ENCODE measurements at places on chromosomes 7 and 10.
A peak's percentile ranks its signal among the peaks of the same experiment; 100 is the strongest.

DNA sequence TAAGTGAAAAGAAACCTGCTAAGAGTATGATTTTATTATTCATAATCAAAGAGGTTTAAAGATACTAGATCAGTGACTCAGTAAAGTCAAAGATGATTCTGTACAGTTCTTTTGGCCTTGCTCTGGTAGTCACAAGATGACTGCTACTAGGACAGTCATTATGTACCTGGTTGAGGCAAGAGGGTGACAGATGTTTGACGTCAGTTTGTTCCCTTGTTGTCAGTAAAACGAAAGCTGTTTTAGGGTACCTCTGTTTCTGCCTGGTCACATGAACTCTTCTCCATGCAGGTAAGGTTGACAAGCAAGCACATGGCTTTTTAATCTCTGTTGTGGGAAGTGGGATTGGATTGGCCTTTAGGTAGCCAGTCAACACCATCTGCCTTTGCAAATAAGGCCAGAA, 308.0 kb downstream of the EXOC4 start:
- DNase-seq: no peak

DNA sequence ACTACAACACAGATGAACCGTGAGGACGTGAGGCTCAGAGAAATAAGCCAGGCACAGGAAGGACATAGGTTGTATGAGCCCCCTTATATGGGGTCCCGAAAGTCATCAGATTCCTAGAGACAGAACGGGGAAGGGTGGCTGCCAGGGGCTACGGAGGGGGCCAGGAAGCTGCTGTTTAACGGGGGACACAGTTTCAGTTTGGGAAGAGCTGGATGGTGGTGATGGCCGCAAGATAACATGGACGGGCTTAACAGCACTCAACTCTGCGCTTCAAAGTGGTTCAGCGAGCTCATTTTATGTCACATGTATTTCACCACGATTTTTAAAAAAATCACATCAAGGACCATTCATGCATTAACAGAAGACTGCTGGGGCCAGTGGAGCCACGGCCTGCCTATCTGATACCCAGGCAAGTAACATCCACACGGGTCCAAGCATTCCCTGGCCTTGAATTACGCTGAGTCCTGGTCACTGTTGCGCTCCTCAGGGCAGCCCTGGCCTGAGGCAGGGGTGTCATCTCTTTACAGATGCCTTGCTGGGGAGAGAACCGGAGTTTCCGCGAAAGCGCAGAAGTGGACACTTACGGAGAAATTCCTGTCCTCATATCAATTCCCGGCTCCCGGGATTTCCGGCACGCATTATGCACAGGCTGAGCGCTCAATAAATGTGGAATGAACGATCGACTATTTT, 1.5 kb downstream of the CARD11 start:
- DNase-seq: no peak

GRCh38 chr10:97102441-97102840, 83.3 kb downstream of the SLIT1 start:
- no peak for DNase-seq

DNA sequence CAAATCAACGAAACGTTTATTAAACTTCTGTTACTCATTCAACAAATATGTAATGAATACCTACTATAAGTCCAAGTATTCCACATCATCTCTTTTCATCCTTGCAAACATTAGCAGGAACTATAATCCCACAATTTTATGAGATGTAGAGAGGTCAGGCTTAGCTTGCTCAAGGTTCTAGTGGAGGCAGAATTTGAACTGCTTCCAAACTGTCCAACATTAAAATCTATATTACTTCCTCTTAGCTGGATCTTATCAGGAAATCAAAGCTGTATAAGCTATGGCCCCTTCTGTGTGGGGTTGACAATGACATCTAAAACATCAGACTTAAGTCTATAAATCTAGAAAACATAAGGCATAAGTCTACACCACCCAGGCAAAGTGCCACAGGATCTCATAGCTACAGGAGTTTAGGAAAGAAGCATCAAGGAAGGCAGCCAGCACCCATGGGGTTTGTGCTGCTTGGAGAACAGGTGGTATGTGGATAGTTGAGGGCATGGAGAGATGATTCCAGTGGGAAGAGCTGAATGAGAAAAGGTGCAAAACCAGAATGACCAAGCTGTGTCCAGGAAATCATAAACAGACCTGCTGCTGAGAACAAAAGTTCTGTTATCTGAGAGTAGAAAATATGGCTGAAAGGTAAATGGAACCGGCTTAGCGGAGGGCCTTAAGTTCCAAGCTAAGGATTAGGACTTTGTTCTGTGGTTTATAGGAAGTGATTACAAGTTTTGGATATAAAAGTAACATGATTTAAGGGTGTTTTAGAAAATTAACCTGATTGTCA, 34.5 kb downstream of the PAPSS2 start:
- DNase-seq: peak; percentile 26

DNA sequence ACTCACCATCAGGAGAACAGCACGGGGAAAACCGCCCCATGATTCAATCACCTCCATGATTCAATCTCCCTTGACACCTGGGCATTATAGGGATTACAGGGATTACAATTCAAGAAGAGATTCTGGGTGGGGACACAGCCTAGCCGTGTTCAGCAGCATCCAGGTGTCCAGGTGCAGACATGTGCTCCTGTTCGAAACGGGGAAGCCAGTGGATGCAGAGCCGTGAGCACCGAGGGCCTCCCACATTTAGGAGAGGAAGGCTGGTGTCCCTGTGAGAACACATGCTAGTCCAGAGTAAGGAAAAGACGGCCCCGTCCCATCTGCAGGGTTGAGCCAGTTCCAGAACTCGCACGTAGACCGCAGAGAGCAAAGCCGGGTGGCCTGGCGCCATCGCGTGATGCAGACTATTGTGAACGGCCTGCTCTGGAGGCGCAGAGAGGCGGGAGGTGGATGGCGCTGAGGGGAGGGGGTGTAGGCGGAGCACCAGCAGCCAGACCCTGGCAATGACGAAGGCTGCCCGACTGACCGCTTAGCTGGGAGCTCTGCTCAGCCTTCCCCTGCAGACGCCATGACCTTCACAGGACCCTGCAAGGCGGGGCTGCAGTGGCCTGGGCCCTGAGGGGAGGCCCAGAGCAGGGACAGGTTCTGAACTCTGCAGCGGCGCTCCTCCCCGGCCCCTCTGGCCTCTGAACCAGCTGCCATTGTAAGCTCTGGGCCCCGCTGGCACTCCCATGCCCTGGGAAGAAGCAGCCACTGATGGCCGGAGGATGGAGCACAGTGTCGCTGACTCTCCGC, 141.6 kb upstream of the TCERG1L start:
- DNase-seq: no peak

DNA sequence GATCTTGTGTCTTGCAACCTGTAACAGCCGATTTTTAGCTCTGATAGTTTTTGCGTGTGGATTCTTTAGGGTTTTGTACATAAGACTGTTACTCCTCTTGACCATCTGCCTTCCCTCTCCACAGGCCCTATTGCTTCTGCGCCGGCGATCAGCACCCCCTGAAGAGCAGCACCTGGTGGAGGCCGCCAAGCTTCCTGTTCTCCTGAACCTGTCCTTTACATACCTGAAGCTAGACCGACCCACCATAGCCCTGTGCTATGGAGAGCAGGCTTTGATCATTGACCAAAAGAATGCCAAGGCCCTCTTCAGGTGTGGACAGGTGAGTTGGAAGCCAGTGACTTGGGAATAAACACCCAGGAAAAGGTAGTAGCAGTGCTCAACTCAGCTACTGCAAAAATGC, 12.6 kb downstream of the FKBP6 start:
- no peak for DNase-seq

GRCh38 chr10:97081621-97082235, 104.0 kb downstream of the SLIT1 start:
- DNase-seq: peak; percentile 28

DNA sequence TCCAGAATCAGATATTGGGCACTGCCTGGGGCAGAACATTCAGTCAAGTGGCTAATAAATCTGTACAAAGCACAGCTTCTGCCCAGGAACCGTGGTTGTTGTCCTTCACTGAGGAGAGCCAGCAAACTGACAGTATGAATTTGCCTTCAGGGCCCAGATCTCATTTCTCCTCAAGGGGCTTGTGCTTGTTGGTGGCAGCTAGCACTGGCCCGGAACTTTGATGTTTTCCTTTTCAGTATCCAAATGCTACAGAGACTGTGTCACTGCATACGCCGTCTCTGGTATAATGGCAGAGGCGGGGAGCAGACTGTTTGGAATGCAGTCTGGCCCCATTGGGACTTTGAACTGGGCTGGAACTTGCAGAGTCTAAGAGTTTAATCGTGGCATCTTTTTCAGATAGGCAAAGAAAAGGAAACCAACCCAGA, 30.4 kb upstream of the ADD3 start:
- peak; percentile 59 for DNase-seq

GRCh38 chr10:46020344-46020657, 10.1 kb downstream of the NCOA4 start:
- no peak for DNase-seq

GRCh38 chr10:48603421-48604038, 1.3 kb downstream of the ARHGAP22 start:
- DNase-seq: no peak

GRCh38 chr10:12510984-12511383, 161.6 kb downstream of the CAMK1D start:
- no peak for DNase-seq

- DNase-seq: no peak
These were observed 111.7 kb downstream of the LARP4B start for GRCh38 chr10:819816-820215.

- peak; percentile 78 for DNase-seq
These were observed 5.8 kb downstream of the ZNF212 start for GRCh38 chr7:149245244-149245643.

DNA sequence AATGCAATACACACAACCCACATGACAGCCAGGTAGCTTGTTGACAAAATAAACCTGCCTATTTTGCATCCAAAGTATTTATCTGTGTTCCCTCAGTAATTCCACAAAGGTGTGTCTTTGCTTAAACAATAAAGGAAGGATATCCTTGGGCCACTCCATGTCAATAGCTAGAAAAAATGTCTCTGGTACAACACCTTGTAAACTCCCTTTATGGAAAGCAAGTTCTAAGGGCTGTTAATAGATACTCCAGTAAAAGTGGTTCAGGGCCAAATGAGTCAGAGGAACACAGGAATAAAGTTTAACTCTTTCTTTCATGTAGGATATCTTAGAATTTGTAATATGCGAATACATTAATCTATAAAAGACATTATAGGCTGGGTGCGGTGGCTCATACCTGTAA, 96.9 kb upstream of the LRRTM3 start:
- no peak for DNase-seq

- DNase-seq: peak; percentile 92
These were observed 144.5 kb downstream of the NEURL1 start for GRCh38 chr10:103637927-103638557.

DNA sequence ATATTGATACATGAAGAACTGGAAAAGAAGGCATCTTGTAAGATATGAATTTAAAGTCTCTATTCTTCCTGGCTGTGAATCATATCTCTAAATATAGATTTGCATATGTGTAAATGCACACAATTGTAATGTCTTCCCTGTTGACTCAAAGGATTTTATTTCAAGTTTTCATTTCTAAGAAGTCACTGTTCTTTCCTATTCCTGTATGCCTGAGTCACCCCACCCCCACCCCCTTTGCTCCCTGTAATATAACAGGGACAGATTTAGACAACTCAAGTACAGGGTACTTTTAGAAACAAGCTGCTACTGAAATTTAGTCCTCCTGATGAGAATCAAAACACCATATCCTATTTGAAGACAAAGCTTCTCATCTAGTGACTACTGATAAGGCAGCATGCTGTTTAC, 43.0 kb upstream of the HECTD2 start:
- no peak for DNase-seq

GRCh38 chr7:42372479-42372878, 135.5 kb upstream of the GLI3 start:
- no peak for DNase-seq

DNA sequence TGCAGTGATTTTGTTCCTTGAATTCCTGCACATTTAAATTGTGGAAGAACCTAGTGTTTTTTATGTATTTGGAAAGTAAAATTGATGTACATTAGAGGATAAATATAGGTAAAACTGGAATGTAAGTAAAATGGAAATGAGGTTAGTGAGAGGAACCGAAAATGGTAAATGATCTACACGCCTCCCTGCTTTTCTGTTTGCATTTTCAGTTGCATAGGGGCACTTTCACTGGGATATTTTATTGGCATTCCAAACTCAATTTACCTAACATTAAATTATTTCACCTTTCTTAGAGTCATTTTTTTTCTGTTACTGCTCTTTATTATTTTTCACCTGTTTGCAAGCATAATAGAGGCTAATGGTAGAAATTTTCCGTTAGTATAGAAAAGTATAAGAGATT, 8.0 kb downstream of the CDK13 start:
- DNase-seq: no peak

- DNase-seq: no peak
These were observed 128.7 kb downstream of the COBL start for GRCh38 chr7:51187941-51188340.

DNA sequence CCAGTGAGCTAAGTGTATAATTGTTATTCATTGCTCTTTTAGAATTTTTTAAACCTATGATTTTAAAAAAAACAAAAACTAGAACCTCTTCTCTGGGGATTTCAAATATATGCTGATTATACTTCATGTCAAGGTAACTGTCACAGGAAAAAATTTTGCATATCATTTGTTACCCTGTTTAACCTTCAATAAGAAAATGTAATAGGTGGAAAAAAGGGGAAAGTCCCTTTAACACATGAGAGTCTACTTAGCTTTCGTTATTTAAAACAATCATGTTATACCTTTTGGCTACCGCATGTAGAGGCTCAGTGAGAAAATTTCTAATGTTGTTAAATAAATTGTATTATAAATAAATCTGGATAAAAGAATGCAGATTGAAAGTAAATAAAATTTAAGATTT, 190.1 kb upstream of the AKR1E2 start:
- DNase-seq: no peak

- no peak for DNase-seq
These were observed 230.8 kb upstream of the LRRTM3 start for GRCh38 chr10:66695046-66695445.

DNA sequence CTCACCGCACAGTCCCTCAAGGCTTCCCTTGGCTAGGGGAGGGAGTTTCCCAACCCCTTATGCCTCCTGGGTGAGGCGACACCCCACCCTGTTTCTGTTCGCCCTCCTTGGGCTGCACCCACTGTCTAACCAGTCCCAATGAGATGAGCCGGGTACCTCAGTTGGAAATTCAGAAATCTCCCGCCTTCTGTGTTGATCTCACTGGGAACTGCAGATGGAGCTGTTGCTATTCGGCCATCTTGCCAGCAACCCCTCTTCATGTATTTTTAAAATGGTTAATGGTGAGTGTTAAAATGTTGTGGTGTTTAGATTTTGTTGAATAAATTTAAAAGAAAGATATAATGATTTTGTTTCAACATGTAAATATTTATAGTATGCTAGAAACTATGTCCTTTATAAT, 22.0 kb downstream of the UMAD1 start:
- no peak for DNase-seq

- no peak for DNase-seq
These were observed 10.8 kb downstream of the CCNY start for GRCh38 chr10:35347121-35347562.

GRCh38 chr10:129552119-129552518, 85.1 kb downstream of the MGMT start:
- DNase-seq: no peak

- no peak for DNase-seq
These were observed 560.1 kb upstream of the LRRTM3 start for GRCh38 chr10:66365686-66366085.

Measured in HFFc6 (cell line).